T-helper 2 cell treated with Interferon-gamma antibody and Interleukin-4, amounts not matched to agents 5 μg/mL and 100 μg/mL, for 36 hours (primary cell): ENCODE measurements at places on chromosomes 7 and 10.

GRCh38 chr7:3092468-3092867 lies 48.8 kb upstream of the CARD11 start:
- DNase-seq, result peak; percentile 77

DNA sequence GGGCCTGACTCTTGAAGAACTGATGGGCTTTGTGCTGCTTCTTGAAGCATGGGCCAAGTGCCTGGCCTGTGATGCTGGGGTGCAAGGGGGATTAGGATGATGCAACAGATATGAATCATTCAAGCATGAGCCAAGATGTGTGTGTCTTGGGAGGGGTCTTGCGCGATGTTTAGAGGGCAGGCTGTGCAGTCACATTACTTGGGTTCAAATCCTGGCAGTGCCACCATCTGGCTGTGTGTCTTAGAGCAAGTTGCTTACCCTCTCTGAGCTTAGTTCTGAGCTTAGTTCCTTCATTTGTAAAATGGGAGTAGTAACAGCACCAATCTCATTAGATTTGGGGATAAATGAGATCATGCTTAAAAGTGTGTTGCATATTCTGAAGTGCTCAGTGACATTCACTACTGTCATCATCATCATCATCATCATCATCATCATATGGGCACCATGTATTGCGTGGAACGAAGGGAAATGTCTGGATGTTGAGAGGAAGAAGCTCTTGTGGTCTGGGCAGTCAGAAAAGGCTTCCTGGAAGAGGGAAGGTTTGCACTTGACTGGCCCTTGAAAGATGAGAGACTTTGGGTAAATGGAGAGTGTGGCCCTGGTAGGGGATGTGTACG lies 9.3 kb downstream of the UNC5B start:
- DNase-seq, result no peak

- no peak for DNase-seq
Measured at GRCh38 chr7:69736126-69736810, 138.0 kb downstream of the AUTS2 start.

- DNase-seq, result peak; percentile 38
Measured at GRCh38 chr7:151087245-151088018, 1.2 kb downstream of the AGAP3 start.

GRCh38 chr10:29746080-29746797 lies 111.5 kb upstream of the SVIL start:
- DNase-seq, result no peak

DNA sequence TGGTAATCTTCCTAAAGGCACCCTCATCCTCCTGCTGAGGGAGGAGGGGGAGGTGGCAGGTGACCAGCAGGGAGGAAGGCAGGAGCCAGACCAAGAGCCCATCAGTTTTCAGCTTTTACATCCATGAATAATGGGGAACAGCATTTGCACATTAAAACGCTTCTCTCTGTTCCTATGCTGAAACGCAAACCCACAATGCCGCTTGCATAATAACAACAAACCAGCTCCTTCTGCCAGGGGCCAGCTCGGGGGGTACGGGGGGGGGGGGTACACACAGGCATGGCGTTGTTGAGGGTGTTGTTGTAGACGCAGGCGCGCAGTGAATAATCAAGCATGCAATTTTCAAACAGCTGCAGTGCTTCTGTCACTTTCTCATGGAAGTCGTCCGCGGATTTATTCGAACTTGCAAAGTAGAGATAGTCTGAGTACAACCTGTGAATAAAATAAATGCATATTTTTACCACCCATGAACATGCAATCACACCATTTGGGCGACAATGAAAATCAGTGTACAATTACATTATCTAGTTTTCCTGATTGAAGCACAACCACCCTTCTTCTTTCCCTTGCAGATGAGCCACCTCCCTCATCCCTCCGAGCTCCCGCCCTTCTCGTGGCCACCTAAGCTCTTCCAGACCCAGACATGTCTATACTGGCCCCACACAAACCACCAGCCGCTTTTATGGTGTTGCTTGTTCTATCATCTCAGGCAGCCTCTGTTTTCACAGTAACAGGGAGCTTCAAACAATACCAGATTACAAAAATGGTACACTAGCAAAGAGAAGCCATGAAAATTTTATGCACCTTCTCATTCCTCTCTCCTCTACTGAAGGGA lies 72.2 kb downstream of the CHST15 start:
- no peak for DNase-seq

DNA sequence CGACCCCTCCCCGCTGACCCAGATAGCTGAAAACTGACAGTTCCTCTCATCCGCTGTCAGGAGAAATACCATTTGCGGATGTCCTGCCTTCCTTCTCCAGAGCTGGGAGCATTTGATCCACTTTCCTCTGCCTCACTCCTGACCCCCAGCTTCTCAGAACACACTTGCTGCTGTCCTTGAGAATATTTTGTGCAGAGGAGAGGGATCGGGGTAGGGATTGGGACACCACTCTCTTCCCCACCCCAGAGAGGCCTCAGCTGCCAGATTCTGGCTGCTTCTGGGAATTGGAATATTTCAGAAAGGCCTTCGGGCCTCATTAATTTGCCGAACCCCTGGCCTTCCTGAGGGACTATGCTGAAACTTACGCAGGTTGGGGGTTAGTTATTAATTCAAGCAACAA lies 97.0 kb downstream of the C10orf105 start:
- DNase-seq, result no peak

- no peak for DNase-seq
Measured at GRCh38 chr10:4867109-4867519, 41.1 kb downstream of the AKR1E2 start.

DNA sequence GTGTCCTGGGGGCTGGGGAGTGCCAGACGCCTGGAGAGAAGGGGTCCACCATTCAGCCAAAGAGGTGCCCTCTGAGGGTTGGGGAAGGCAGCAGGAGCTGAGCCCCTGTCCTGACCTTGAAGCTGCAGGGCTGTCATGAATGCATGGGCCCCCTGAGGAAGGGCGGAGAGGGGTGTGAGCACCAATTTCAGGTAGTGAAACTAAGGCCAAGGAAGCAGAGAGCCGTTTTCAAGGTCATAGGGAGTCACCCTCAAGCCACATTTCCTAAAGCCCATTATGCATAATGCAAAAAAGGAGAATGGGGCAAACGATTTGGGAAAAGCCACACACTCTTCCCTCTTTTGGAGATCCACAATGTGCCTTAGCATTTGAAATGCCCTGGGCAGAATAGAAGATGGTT lies 37.2 kb downstream of the FIGNL1 start:
- no peak for DNase-seq

- DNase-seq, result no peak
Measured at GRCh38 chr10:98224509-98224908, 43.5 kb downstream of the LOXL4 start.

- no peak for DNase-seq
Measured at GRCh38 chr7:45890902-45891461, 2.7 kb downstream of the IGFBP1 start.

- no peak for DNase-seq
Measured at GRCh38 chr10:49564461-49565009, 25.6 kb upstream of the ERCC6 start.

- no peak for DNase-seq
Measured at GRCh38 chr7:40502359-40502758, 367.6 kb downstream of the SUGCT start.

GRCh38 chr7:12821746-12822145 lies 134.3 kb downstream of the ARL4A start:
- DNase-seq, result no peak

DNA sequence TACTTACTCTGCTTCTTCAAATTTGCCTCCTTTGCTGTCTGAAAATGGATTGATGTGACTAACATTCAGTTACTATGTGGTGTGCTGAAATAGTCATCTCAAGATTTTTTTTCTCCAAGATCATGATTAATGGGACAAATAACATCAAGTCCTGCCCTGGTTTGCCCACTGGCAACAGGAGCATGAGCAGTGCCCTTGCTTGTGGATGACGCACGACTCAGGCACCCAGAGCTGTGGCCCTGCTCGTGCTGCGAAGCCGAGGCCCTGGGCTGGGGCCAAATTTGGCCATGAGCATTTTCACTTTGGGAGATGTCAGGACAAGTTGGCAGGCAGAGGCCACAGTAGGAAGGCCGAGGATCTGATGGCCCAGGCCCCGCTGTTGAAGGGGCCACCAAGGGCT lies 239.8 kb upstream of the IGFBP3 start:
- DNase-seq, result no peak

- DNase-seq, result no peak
Measured at GRCh38 chr7:138074540-138074939, 1.7 kb upstream of the AKR1D1 start.

DNA sequence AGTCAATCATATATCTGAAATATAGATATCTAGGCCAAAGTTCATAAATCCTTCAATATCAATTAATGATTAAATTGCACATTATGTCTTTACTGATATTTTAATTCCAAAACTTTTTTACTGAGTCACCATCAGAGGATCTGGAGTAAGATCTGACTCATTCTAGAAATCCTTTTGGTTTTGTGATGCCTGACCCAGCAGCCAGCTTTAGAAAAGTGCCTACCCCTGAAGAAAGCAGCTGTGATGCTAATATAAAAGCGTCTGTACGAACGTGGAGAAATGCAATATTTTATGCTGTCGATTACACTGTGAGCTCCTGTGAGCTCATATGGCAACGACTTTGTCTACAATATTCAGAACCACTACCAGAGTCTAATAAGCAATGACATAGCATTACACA lies 142.5 kb upstream of the LRRTM3 start:
- DNase-seq, result no peak

DNA sequence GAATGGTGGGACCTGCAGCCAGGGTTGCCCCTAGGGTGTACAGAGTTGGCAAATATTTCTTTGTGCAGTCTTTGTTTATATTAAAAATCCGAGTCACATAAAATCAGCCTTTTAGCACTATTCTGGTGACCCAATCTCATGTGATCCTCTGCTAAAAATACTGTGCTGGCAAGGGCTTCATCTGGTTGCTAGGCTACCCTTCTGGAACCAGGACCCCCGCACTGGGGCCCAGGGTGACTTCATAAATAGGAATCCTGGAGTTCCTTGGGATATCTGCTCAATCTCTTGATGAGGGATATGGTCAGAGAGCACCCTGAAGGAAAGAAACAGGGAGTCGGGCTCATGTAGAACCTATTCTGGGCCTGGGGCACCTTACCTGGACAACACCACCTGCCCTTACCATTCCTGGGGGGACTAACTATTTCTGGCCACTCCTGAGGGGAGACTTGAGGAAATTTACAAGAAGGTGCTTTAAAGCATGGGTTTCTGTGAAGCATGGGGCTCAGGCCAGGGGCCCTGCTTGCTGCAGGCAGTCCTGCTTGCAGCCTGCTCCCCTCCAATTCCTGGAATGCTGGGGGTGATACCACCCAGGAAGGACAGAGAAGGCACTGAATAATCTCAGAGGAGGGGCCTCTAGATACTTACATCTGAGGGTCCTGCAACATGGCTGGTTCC lies 44.7 kb downstream of the SH2D4B start:
- no peak for DNase-seq

GRCh38 chr7:116671681-116672595 lies at the start of gene MET:
MET (plus strand) TSS chr7:116672196; CDS start chr7:116699085, 26,889 bp downstream.
- peak; percentile 56 for DNase-seq

DNA sequence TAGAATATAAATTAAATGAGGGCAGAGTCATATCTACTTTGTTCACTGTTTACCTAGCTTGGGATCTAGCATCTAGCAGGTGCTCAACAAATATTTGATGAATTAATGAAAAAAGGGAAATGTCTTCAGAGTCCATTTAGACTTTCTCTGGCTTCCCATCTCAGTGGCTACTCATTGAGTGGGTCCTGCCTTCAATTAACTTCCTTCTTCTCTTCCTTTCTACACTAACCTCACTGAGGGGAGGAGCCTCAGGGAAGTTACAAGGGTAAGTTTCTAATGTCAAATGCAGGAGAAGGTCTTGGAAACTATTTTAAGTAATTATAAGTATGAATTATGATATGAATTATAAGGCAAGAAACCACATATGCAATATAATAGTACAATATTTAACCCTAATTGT lies 28.2 kb upstream of the MPP7 start:
- DNase-seq, result no peak

DNA sequence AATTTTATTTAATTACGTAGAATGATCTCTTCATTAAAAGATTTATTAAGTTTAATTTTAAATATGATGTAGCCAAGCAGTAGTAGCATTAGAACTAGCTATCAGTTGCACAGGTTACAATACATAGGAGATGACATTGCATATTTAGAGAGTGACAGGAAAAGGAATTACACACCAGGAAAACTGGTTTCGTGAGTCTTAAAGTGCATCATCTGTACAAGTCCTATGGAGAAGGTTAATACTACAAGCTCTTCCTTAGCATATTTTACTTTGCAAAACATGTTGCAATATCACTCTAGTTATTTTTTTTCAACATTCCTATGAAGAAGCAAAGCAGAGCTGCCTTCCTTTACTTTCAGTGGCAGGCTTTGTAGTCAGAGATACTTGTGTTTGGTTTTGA lies 20.2 kb upstream of the SEM1 start:
- DNase-seq, result no peak

DNA sequence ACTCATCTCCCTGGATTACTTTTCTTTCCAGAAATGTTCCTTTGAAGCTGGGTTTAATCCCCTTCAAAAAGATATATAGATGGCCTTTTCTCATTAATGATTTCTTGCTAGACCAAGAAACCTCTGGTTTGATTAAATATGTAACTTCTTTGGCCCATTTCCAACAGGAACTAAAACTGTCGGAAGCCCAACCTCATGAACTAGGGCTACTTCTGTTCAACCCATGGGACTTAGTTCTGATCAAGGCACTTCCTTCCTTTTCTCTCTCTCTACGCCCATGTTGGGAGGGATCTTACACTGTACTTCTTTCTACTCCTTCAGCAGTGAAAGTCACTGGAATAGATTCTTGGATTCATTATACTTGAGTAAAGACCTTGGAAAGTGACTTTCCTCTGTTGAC lies 83.6 kb downstream of the TMEM106B start:
- no peak for DNase-seq

GRCh38 chr7:98836811-98837629 lies 32.8 kb downstream of the TMEM130 start:
- no peak for DNase-seq

DNA sequence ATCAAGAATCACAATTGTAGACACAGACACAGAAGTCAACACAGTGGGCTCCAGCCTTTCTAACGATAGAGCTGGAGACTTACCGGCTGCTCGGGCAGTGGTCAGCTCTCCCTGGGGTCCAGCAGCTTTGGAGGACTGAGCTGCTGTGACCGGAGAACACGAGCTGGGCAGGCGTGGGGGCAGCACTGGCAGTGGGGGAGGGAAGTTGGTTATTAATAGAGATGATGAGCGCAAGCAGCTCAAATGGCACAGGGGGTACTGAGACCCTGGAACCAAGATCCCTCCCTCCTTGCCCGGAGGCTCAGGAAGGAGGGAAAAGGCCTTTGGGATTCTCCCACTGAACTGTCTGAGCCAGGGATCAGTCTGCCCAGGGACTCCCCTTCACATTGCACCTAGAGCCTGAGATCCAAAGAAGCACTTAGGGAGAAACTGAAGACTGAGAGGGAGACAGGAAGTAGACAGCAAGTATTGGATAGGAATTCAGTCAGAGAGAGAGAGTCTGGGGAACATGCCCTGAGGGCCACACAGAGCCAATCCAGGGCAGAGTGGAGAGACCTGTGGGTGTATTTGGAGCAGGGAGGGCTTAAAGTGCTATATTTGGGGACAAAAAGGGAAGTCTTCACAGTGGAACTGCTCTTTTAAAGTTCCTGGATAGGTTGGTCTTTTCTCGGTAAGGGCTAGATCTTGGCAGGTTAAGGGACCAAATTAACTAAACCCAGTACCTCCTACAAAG lies at the start of gene MYOZ1:
Gene MYOZ1, minus strand, starts transcription at position 147 of the 733 bp plus-strand sequence. CDS start 1,457 bp downstream, outside the sequence.
- no peak for DNase-seq
